ENCODE measurements at places on chromosomes 4 and X.

DNA sequence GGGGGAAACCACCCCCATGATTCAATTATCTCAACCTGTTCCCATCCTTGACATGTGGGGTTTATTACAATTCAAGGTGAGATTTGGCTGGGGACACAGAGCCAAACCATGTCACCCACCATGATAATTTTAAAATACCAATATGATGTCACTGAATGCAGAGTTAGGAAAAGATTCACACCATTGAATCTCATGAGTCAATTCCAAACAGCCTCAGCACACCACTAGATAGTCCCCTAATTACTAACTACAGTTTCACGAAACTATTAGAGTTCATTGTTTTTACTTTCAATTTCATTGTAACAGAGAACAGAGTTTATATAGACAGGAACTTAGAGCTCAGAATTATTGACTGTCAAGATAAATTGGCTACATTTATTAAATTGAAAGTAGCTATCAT lies 410.2 kb downstream of the FAM47A start:
- DNase-seq, result no peak

GRCh38 chr4:138090918-138091676 lies 151.1 kb downstream of the SLC7A11 start:
- no peak for DNase-seq

DNA sequence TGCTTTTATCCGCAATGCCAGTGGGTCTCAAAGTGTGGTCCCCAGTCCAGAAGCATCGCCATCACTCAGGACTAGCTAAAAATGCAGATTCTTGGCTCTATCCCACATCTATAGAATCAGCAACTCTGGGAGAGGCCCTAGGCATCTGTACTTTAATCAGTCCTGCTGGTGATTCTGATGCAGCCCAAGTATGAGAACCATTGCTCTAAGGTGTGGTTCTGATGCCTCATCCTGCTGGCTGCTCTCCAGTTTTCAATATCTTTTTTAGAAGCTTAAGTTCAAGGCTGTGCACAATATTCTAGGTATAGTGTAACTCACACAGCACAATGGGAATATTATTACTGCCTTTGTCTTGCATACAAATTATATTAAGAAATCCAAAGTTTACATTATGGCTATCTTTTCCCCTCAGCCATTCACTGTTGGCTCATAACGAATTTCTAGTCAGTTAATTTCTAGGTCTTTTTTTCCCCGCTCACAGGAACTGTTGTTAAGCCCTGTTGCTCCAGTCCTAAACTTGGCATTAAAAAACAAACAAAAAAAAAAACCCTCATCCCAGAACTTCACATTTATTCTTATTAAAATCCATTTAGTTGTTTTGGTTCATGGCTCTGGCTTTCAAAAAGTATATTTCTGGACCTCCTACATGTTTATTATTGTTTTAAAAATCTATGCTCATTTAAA lies 109.1 kb downstream of the PHEX start:
- no peak for DNase-seq

- no peak for DNase-seq
Observed at GRCh38 chrX:44232081-44232480, 111.4 kb downstream of the EFHC2 start.

GRCh38 chr4:6134612-6135220 lies 65.6 kb downstream of the JAKMIP1 start:
- no peak for DNase-seq

DNA sequence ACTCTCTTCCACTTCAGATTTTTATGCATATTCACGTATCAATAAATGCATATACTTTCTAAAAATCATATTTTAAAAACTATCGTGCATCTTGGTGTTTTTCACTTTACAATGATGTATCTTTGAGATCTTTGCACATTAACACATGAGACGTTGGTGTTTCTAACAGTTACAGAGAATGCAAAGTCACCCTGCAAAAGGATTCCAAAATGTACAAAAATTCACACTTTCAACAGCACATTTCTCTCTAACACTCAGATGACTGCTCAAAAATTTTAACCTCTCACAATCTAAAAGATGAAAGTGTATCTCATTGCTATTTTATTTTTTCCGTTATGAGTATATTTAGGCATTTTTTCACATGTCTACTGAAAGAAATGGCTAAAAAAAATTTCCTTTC lies 38.9 kb downstream of the ELOVL6 start:
- DNase-seq, result no peak

GRCh38 chr4:65538571-65538970 lies 131.7 kb downstream of the EPHA5 start:
- DNase-seq, result no peak

DNA sequence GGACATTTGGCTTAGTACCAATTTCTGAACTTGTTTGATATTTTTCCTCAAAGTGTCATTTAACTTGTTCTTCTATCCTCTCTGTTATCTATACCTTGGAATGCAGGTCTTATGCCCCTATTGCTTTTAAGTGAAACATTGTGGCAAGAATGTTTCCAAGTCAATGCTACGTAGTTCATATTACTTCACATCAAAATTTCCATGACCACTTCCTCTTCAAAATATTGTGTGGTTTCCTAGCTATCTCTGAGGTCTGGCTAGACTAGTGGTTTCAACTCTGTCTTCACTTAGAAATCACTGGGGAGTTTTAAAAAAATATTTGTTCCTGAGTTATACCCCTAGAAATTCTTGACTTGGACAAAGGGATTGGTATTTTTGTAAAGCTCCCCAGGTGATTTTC lies 20.2 kb upstream of the RASGEF1B start:
- DNase-seq, result no peak

GRCh38 chr4:6050551-6050950 lies 32.3 kb upstream of the C4orf50 start:
- no peak for DNase-seq

GRCh38 chrX:109672239-109672638 lies 47.3 kb upstream of the KCNE5 start:
- DNase-seq, result no peak

DNA sequence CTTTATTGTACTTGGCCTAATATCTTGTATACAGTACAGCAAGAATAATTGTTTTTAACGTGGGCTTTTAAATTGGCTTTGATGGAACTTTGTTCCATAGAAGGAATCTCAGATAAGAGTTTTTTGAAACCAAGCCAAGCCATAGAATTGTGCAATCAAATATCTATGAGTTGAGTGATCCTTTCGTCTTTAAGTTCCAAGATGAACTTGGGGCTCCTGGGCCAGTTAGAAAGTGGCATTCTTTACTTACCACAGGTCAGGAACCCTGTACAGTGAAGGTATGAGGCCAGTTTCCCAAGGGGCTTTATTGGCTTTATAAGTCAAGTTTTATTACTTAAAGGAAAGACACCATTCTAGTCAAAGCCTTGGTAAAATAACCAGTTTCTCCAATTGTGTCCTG lies 2104.2 kb downstream of the PCDH7 start:
- DNase-seq, result no peak
